ENCODE measurements at places on chromosomes 5 and 9.

DNA sequence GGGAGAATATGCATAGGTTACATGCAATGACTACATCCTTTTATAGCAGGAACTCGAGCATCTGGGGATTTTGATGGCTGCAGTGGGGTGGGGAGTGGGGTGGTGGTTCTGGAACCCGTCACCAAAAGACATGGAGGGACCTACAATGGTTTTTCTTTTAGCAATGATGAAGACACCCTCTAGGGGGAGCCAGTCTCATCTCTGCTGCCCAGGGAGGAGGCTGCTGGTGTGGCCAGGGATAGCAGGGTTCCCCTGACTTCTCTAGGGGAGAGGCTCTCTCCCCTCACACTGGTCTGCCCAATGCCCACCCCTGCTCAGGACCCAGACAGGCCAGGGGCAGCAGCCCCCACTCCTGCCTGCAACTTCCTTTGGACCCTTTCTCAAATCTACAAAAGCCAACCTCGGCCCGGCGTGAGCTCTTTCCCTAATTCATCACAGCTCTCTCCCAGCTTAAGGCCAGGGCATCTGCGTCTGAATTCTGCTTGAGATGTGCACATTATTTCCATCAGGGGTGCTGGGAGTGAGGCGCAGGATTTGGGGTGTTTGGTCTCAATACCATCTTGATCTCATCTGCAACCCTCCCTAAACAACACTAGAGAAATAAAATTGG, 73.6 kb upstream of the RETREG1 start:
- peak; percentile 69 for DNase-seq

GRCh38 chr9:97706246-97706645, 9.1 kb upstream of the XPA start:
- peak; percentile 19 for DNase-seq

- no peak for DNase-seq
Observed at GRCh38 chr5:16528382-16529110, 62.9 kb upstream of the ZNF622 start.

GRCh38 chr5:136802383-136802782, 437.0 kb upstream of the TRPC7 start:
- DNase-seq, result peak; percentile 58

DNA sequence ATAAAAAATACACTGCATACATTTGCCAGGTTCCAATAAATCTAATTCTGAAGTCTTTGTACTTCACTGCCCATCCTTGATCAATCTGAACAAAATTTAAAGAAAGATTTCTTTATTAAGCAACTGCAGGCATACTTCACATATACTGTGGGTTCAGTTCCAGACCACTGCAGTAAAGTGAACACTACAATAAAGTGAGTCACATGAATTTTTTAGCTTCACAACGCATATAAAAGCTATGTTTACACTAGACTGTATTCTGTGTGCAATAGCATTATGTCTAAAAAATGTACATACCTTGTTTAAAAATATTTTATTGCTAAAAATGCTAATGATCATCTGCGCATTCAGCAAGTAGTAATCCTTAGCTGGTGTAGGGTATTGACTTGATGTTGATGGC, 52.1 kb downstream of the SSBP2 start:
- no peak for DNase-seq

DNA sequence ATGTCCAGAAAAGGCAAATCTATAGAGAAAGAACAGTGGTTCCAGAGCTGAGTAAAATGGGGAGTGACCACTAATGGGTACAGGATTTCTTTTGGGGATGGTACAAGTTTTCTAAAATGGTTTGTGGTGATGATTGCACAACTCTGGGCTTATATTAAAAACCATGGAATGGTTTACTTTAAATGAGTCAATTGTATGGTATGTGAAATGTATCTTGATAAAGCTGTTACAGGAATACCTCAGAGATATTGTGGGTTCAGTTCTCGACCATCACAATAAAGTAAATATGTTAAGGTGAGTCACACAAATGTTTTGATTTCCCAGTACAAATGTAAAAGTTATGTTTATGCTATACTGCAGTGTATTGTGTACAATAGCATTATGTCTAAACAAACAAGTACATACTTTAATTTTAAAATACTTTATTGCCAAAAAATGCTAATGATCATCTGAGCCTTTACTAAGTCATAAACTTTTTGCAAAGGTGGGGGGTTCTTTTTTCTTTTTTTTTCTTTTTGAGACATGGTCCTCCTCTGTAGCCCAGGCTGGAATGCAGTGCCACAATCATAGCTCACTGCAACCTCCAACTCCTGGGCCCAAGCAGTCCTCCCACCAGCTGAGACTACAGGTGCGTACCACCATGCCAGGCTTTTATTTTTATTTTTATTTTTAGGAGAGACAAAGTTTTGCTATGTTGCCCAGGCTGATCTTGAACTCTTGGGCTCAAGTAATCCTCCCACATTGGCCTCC, 65.9 kb downstream of the SHOC1 start:
- DNase-seq, result peak; percentile 75

GRCh38 chr9:134328841-134329575, 2.8 kb downstream of the RXRA start:
- peak; percentile 84 for DNase-seq

DNA sequence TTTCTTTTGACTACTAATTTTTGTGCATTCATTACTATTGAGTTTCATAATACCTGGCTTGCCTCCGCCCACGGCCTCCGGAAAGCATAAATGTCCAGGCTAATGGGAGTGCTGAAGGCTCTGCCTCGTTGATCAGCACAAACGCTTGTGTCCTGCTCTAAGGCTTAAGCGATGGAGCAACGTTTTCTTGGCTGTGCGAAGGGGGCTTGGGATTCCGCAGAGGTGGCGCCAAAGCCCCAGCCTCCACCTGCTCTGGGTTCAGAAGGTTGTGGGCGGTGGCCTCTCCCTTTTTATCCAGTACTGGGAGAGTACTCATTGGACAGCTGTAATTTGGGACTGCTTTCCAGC, 19.7 kb downstream of the ANXA2R start:
- DNase-seq, result no peak

- no peak for DNase-seq
Observed at GRCh38 chr5:170313344-170313743, 15.8 kb upstream of the LCP2 start.

DNA sequence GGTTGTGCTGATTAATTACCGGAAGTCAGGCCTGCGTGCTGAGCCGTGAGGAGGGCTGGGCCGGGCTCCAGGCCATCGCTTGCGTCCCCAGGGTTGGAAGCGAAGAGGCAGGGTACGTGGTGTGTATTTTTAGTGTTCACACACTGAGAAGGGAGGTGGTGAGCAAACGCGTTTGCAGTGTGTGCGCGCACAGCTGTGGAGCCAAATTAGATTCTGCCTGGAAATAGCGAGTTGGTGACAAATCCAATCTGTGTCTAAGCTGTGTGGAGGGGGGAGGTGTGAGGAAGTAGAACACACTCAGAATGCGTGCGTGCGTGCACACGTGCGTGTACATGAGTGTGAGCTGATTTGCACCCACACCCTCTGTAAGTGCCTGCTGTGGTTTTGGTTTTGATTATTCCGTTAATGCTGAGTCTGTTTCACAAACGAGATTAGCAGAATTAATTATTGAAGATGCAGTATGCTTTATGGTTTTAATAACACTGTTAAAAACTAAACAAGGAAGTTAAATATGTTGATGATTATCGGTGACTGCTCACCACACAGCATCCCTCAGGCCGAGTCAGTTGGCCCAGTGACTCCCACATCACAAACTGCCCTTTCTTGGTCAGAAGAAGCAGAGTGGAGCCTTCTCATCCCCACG, 111.8 kb upstream of the FCN2 start:
- DNase-seq, result peak; percentile 85

GRCh38 chr5:139131062-139131461, 67.1 kb downstream of the SIL1 start:
- DNase-seq, result no peak

DNA sequence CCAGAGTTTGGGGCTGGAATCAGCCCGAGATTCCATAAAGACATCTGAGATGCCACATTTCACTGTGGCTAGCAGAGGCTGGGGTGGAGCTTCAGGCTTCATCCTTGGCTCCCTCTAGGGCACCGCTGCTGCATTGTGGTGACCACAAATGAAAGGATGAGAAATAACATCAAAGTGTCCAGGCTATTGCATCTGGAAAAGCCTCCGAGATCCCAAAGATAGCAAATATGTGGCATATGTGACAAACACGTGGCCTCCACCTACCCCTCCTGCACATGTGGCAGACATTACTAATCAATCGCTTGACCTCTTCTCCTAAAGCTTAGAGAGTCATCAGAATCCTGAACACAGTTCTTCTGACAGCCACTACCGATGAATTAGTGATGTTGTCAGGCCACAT, 4.5 kb downstream of the SPARC start:
- peak; percentile 86 for DNase-seq

- peak; percentile 69 for DNase-seq
Observed at GRCh38 chr9:95264954-95265615, 52.4 kb downstream of the FANCC start.

Data from GM23248 (cell line).